Pancreas (tissue), 10 donors: ENCODE measurements at places on chromosomes 2 and 18. TPM values are rescaled to one million over a fixed set of nuclear protein-coding genes. Genes with fewer than 3 reads are reported as not detected.
A peak's percentile ranks its signal among the peaks of the same experiment; 100 is the strongest.

GRCh38 chr2:88590998-88591613, 36.2 kb downstream of the EIF2AK3 start:
- peak; percentile 38 for DNase-seq

GRCh38 chr2:26576565-26577441, 64.4 kb downstream of the CIB4 start:
- no peak for DNase-seq

The GORASP2 gene
- 52.4 TPM for total RNA-seq

The SPC25 gene
- 1.4 TPM for total RNA-seq

The DCC gene
- 0.18 TPM for total RNA-seq

The SLC16A14 gene
- total RNA-seq = 0.49 TPM

The EN1 gene
- total RNA-seq = not detected
